ENCODE measurements at places on chromosomes 3 and 15.

GRCh38 chr3:39267631-39268548 is 11.9 kb downstream of the CX3CR1 start:
- no peak for DNase-seq

GRCh38 chr15:72404841-72405240 is 6.7 kb downstream of the TMEM202 start:
- DNase-seq = no peak

DNA sequence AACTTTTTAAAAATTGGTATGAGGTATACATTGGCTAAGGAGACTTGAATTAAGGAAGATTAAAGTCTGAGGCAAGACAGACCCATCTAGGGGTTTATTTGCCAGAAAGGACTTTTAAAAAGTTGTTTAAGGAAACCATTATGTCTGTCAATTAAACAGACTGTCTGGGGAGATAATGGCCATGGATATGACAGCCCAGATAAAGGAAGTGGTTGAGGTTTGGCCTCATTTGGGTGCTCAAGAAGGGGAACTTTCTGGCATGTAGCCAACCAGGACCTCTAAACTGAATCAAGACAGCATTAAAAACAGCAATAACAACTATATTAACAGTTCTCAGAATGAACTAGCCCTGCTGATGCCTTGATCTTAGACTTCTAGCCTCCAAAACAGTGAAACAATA is 9.9 kb upstream of the CD200R1L start:
- DNase-seq = no peak

- DNase-seq = no peak
These were observed 35.2 kb upstream of the GREM1 start for GRCh38 chr15:32682569-32682968.

DNA sequence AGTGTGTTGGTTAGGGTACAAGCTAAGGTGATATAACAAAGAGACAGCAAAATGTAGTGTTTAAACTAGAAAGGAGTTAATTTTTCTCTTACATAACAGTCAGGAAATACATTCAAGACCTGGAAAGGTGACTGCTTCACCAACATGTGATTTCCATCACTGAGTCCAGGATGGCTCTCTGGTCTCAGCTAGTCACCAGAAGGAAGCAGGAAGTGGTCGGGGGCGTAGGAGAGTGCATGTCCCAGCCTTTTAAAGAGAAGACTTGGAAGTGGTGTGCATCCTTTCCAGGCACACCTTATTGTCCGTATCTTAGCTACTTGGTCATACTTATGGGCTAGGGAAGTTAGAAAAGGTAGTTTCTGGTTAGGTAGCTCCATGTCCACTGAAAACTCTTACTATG is 11.1 kb upstream of the UBE2Q2 start:
- no peak for DNase-seq

DNA sequence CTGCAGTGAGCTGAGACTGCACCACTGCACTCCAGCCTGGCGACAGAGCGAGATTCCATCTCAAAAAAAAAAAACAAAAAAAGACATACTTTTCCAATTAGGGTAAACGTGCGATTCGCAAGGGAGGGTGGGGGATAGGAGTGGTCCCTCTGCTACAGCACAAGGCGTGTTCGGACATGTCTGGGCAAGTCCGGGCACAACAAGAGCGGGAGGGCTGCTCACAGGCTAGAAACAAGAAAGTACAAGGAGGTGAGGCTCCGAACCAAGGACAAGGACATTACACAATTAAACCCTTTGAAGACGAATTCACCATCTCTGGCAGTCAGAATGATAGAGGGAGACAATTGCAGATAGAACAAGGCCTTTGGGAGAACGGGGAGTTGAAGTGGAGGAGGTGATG is 32.2 kb upstream of the BCL2A1 start:
- DNase-seq = no peak

DNA sequence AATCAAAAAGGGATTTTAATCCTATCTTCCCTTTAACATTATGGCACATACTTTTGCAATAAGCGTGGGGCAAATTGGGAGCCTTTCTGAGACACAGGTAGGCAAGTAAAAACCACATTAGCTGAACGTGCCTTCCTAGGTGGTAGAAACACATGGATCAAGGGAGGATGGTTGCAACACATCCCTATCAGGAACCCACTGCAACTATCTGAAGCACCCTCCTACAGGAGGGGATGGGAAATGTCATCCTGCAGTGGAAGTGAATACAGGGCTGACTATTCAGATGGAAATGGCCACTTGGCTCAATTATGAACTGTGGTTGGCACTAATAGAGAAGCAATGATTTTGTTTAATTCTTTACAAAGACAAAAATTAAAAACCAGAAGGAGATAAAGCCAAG is 826.3 kb downstream of the FHIT start:
- no peak for DNase-seq

DNA sequence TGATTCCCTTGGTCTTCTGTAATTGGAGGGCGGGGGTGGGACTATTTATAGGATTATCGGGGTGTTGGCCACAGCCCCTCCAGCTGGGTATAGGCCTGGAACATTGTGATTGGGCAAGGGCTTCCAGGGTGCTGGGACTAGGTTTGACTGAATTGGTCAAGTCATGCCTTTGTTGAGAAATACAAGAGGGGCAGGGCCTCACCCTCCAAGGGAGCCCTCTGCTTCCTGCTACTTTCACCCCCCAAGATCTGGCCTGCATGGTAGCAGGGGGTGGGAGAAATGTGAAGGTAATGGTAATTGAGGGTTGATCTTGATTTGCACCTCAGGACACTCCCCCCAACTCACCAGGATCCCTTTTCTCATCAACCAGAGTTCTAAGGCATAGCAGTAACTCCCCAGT is 25.2 kb downstream of the TRIM71 start:
- no peak for DNase-seq

- DNase-seq = no peak
These were observed 2.4 kb downstream of the FYTTD1 start for GRCh38 chr3:197752107-197752506.

DNA sequence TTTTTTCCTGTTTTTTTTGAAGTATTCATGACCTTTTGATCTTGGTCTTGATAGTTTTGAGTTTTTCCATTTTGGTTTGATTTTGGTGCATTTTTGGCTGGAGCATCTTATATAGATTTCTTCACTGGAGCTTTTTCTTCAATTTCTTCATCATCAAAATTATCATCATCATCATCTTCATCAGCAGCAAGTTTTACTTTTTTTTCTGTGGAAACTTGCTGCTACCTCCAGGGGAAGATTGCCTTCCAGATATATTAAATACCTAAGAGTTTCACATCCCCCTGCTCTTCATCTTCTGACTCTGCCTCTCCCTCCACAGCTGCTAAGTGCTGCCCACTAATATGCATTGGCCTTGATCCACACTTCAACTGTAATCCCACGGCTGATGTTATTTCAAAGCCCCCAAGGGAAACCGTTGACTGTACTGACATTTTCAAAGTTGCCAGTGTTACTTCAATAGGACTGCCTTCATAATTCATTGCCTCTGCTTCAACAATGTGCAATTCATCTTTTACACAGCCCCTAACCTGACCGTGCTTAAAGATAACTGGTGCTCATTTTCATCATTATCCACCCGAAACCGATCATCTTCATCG is 151.7 kb downstream of the NR1D2 start:
- DNase-seq = no peak

DNA sequence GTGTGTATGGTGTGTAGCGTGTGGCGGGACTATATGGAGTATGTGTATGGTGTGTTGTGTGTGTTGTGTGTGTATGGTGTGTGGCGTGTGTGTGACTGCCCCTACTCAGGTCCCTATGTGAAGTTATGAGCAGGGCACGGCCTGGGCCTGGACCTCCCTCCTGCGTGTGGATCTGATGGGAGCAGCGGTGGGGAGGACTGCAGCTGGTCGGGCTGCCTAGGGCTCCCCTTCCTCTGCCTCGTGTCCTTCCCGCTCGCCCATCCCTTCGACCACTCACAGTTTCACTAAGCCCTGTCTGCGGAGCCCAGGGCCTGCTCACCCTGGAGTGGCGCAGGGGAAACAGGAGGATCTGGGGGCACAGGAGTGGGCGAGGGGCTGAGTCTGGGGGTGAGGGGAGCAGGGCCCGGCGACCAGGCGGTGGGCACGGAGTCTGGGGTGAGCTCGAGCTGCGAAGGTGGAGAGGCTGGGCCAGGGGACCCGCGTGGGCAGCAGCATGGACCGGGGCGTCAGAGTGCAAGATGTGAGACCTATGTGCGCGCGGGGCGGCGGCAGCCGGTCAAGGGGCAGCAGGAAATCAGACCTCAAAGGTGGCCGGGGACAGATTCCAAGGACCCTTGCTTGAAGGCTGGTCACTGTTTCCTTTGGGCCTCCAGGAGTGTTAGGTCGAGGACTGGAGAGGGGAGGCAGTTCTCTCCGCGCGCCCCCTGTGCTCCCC is 26.6 kb downstream of the GABRA5 start:
- DNase-seq = no peak

- DNase-seq = no peak
These were observed 2.5 kb upstream of the DPH6 start for GRCh38 chr15:35548435-35548834.

DNA sequence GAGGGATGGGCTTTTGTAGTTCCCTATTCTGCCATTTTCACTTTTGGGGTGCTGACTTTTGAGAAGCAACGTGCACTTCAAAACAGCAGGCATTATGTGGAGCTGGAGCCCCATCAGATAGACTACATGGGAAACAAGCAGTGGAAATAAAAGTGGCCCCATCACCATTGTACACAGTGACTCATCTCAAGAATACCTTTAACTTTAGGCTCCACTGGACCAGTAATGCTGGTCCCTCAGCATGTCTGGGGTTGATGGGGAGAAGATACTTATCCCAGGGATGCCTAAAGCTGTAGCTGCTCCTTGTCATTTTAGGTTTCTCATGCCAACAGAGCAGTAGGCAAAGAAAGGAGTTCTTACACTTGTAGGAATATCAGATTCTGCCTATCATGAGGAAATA is 45.0 kb downstream of the LSM3 start:
- no peak for DNase-seq

GRCh38 chr15:55770806-55771205 is 27.9 kb upstream of the PRTG start:
- DNase-seq = no peak

- DNase-seq = no peak
These were observed 27.4 kb upstream of the ALPK3 start for GRCh38 chr15:84789762-84790161.

GRCh38 chr15:100775581-100776185 is 103.9 kb upstream of the ALDH1A3 start:
- no peak for DNase-seq

- no peak for DNase-seq
These were observed 38.3 kb upstream of the BHLHE40 start for GRCh38 chr3:4940985-4941384.

DNA sequence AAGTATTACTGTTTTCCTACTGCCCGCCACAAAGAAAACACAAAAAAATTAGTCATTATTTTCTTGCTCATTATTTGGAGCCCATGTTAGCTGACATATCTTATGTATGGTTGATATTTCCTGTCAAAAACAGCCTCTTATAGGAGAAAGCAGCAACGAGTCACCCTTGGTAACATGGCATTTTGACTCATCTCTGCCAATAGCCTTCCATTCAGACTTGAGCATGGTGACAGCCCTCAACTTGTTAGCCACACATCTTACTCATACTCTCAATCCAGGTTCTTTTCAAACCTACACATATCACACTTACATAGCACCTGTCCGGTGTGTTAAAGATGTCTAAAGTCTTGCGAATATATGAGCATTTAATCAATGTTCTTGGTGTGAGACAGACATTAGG is 109.4 kb upstream of the SAMMSON start:
- DNase-seq = no peak

GRCh38 chr15:88995449-88995848 is 82.3 kb upstream of the MFGE8 start:
- no peak for DNase-seq

DNA sequence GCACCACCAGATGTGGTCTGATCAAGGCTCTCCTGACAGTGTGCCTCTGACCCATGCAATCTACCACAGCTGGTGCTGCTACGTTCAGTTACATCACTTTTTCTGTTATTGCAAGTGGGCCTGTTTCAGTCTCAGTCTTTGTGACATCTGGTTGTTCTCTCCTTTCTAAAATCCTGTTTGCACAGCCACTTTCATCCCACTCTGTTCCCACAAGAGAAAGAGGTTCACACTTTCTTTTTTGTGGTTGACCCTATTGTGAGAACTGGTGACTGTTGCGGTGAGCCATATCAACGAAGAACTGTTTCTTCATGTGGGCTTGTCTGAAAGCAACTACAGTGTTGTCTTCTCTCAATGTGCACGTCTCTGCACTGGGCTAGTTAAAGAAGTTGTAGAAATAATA is 342.8 kb upstream of the ARPP21 start:
- no peak for DNase-seq
